ENCODE measurements at places on chromosomes 4 and X.

DNA sequence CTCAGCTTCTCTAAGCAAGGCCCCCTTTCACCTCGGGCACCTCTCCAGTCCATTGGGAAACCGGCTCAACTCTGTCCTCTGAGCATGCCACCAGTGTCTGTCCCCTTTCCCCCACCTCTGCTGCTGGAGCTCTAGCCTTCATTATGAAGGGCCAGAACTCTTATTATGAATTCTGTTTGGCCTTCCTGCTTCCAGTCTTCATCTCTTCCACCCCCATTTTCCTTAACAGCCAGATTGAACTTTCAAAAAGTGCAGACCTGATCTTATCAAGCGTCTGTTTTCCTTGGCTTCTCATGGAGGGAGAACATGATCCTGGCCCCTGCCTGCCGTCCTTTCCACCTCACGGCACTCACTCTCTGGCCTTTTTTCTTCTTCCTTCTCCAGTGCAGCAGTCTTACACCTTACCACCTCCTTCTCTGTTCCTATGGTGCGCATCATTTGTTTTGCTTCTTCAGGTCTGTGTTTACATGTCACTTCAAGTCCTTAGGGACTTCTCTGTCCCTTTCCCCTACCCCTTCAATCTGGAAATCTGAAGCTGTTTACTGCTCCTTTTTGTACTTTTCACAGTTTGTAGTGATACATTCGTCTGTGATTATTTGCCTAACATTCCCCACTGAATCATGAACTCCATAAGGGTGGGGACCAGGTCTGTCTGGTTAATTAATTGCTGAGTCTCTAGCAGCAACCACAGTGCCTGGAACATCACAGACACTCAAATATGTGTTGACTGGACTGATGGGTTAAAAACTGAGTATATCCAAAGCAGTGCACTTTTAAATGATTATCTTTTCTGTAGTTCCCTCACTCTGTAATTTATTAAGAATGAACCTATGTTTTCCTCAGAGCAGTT, 55.8 kb downstream of the FNIP2 start:
- DNase-seq = no peak

DNA sequence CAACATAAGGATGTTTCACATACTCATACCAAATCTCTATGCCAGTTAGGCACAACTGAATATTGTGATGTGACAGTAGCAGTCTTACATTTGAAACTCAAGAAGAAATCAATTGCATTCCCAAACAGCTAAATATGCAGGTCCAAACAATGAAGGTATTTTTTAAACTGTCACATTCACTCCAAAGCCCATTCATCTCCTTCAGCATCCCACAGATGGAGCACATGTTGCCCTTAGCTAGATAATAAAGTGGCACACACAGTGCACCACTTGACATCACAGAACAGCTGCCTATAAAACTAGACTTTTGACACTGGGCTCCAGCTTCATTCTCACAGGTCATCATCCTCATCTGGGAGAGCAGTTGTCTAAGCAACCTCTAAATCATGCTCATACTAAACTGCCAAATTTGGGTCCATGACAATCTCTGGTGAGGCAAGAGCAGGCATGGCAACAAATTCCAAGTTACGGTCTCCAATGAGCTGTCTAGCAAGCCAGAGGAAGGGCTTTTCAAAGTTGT, 26.2 kb upstream of the ARHGEF6 start:
- no peak for DNase-seq

DNA sequence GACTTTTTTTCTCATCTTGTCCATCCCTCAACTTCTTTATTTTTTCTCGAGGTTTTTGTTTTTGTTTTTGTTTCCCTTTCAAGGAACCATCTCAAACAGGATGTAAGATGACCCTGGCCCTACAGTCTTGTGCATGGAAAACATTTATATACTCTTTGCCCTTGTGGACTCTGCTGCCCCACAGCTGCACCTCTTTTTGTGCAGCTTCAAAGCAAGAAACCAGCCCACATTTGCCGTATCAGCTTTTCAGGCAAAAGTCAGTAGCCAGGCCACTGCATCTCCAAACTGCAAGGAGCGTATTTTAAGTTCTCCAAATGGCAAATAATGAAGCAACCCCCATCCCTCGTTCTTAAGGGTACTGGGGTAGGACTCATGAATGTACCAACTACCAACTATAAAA, 756.5 kb downstream of the C4orf33 start:
- DNase-seq = no peak

- no peak for DNase-seq
Measured at GRCh38 chr4:89111833-89112563, 665 bp downstream of the TIGD2 start.

DNA sequence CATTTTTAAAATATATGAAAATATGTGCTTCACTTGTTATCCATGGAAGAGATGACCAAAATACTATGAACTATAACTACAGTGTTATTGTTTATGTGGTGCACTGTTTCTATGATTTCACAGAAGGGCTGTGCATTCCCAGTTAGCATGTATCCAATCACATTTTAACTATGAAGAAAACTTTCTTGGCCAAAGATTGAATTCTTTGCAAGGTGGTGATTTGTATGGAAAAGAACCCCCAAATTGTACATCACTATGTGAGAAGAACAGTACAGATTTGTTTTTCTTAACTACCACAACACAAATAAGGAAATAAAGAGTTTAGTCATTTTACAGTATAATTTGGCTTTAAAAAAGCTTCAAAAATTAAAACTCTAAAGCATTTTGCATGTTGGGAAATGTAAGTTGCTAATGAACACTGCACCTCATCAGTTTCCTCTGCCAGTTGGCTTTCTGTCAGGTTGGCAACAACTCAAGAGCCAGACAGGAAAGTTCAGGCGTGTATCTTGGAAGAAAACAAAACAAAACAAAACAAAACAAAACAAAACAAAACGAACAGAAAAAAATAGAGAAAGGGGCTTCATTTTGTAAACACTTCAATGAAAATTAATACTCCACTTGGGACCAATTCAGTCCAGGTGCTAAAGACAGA, 237.0 kb downstream of the SCFD2 start:
- DNase-seq = no peak

DNA sequence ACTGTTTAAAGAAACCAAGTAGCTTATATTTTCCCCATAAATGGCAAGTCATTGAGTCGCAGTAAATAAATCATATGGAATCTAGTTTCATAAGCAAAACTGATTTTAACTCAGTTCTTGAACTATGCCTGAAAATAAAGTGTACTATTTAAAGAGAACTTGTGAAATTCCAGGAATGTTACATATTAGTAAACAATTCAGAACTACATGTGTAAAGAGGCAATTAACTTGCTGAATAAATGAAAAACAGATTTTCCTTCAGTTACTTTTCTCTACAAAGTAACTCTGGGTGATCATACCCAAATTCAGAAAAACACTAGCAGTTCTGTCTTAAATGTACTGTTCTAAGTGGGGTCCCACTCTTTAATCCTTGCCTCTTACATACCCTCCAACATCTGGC, 236.1 kb upstream of the EDNRA start:
- no peak for DNase-seq

DNA sequence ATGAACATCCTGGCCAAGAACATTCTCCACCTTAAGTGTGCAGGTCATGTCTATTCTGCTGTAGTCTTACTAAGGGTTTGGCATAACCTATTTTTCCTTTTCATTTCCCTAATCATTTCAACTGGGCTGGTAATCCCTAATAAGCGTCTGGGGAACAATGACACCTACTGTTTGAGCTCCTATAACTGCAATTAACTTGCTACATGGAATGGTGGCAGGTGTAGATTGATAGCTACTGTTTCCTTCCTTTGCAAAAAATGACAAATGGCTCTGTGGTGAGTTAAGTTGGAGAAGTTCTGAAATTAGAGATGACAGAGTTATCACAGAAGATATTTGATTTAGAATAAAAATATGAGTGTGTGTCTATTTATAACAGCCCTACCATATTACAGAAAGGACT, 104.5 kb upstream of the NAP1L5 start:
- no peak for DNase-seq

GRCh38 chr4:144720491-144720890, 74.5 kb downstream of the HHIP start:
- DNase-seq = no peak

DNA sequence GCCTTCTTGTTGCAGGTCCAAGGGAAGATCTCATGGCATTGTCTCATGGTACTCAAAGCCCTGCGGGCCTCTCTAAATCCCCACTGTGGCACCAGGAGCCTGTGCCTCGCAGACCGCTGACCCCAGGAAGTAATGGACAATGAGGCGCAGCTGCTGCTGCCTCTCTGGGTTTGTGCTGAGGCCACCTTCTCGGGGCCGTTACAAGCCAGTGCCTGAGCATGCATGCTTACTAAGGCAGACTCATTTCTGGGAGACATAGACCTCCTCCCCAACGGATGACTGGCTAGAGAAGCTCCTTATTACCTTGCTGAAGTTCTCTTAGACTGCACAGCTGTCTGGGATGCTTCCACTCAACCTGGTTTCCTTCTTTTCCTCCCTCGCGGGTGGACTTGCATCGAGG, 1.3 kb downstream of the BDH2 start:
- no peak for DNase-seq

GRCh38 chrX:21394792-21395191, 20.6 kb downstream of the CNKSR2 start:
- no peak for DNase-seq

All from T-helper 9 cell (primary cell).